ENCODE measurements at places on chromosomes 3 and 15.
A peak's percentile ranks its signal among the peaks of the same experiment; 100 is the strongest.

DNA sequence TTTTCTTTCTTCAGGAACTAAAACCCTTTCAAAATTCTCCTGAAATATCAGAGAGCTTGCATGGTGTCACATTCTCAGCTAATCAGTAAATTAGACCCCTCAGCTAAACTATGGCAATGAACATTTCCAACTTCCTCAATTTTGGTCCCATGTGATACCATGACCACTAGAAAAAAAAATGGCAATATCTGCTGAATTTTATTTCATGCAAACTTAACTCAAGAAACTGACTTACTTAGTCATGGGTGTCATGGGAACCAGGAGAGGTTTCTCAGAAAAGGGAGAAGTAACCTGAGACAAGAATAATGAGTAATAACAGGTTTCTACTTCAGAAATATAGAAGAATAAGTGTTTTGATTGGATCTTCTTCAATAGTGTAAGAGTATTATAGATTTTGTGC is 784.6 kb upstream of the ALCAM start:
- DNase-seq, result no peak

DNA sequence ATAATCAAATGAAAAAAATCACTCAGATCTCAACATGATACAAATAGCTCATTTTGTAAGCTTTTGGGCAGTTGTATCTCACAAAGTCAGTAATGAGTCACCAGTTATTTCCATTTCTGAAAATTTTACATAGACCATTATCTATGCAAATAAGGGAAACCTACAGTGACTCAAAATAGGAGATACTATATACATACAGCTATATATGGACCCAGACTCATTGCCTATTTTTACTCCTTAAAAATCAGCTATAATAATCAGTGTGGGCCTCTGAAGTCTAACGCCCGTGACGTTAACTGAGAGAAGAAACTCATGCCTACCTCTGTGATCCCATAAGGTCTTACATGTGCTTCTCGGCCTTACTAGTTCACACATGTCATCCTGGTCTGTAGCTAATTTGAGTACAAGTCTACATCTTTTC is 31.6 kb downstream of the LRIG1 start:
- no peak for DNase-seq

DNA sequence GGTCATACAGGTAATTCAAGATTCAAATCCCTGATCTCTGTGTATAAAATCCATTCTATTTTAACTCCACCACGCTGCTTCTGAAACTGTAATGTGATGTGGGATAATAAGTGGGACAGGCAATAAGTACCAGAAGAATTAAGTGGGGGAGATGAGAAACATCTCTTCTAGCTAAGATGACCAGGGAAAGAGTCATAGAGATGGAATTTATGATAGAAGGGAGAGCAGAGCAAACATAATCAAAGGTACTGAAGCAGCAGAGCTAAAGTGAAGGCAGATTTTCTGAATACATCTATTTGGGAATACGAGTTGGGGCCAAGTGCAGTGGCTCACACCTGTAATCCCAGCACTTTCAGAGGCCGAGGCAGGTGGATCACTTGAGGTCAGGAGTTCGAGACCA is 4.9 kb downstream of the MRPL47 start:
- no peak for DNase-seq

DNA sequence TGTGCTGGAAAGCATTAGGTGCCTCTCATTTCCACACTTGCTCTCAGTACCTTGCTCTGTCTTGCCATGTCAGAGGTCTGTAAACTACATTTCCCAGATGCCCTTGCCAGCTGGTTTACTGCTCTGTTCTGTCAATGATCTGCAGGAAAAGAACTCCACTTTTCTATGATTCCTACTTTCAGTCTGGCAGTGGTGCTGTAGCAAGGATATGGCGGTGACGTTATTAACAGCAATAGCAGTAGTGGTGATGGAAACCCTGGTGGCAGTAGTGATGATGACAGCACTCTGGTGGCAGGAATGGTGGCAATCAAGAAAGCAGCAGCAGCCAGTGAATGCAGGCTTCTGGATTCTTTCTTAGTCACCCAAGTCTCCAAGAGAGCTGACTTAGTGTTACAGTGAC is 665.2 kb downstream of the DIPK2A start:
- peak; percentile 56 for DNase-seq

- DNase-seq, result peak; percentile 52
These were observed 560.8 kb downstream of the FOXP1 start for GRCh38 chr3:71022551-71023335.

DNA sequence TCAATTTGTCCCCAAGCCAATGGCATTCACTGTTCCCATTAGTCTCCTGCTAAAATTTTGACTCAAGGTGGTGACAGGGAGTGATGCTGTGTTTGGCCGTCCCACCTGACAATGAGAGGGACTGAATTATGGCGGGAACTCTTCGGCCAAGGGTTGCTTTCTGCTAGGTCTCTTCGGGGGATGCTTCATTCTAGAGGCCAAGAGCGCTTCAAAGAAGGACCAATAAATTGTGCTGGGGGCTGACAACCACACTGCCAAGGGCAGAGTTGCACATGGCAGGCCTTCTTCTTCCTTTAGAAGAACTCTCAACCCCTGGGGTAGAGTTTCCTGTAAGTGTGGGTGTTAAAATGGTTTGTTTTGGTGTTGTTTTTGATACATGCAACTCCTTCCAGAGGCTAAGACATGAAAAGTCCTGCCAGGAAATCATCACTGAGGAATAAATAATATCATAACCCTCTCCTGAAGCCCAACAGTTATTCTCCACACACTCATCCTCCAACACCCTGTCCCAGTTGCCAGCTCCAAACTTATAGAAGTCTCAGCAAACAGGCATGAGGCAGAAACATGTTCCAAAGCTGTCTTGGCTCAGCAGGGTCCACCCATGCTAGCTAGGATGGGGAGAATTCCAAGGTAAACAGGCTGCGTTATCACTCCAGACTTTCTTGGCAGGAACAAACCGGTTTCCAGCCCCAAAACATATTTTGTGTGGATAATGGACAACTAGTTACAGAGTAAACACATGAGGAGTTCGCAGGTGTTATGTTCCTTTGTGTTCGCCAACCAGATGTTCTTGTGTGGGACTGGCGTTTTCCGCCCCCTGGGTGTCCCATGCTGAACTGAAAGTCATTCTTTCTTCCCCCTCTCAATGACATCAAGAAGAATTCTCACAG is 396.7 kb upstream of the RGMA start:
- no peak for DNase-seq

GRCh38 chr3:155391551-155391958 is 98.1 kb upstream of the STRIT1 start:
- DNase-seq, result no peak

GRCh38 chr3:64935971-64936370 is 248.2 kb upstream of the ADAMTS9 start:
- no peak for DNase-seq

- no peak for DNase-seq
These were observed 627.6 kb upstream of the TBL1XR1 start for GRCh38 chr3:177824841-177825240.

DNA sequence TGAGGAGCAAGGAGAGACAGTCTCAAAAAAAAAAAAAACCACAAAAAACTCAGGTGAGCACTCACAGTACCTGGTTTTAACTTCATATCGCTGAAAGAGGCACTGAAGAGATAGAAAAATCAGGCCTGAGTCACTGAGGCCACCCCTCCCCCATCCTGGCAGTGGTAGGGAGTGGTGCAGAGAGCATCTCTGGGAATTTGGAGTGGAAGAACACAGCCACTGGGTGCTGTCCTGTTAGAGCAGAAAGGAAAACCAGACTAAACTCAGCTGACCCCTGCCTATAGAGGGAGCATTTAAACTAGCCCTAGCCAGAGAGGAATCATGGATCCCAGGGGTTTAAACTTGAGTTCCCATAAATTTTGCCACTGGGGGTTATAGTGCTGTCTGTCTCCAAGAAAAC is 22.2 kb upstream of the DNAJC13 start:
- DNase-seq, result no peak

DNA sequence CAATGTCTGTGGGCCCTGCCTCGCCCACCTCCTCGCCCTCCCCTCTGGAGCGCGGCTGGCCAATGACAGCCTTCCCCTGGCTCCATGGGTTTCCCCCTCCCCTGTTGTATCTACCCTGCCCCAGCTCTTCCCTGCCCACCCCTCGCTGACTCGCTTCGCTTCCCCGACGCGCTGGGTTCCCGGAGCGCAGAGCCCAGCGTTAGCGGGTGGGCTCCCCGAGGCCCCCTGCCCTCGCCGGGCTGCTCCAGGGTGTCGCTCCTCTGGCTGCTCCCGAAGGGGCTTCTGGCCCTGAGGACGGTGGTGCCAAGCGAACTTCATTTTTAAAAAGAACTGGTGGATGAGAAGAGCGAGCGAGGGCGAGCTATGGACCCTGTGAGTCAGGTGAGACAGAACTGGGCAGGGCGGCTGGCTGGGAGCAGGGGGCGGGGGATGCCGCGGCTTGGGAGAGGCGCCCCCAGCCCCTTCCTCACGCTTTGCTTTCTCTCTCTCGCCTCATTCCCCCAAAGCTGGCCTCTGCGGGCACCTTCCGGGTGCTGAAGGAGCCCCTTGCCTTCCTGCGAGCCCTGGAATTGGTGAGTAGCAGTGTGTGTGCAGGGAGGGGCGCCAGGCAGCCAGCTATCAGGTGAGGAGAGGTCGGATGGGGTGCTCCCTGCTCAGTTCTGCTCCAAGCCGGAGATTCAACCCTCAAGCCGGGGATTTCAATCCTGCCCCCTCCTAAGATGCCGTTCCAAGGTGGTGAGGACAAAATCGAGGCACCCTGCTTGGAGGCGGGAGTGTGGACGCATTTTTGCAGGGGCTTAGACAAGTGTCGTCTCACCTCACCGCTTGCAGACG is at the start of gene SYNPR:
SYNPR (plus strand) TSS at position 138 of the 834 bp plus-strand sequence.
- DNase-seq, result no peak

- no peak for DNase-seq
These were observed 160.2 kb upstream of the LRRN1 start for GRCh38 chr3:3639078-3639477.

- peak; percentile 33 for DNase-seq
These were observed 55.9 kb upstream of the PLCL2 start for GRCh38 chr3:16828815-16829214.

GRCh38 chr15:60039316-60039715 is 35.2 kb downstream of the FOXB1 start:
- no peak for DNase-seq

- no peak for DNase-seq
These were observed 120.9 kb upstream of the PDZRN3 start for GRCh38 chr3:73745526-73746191.

DNA sequence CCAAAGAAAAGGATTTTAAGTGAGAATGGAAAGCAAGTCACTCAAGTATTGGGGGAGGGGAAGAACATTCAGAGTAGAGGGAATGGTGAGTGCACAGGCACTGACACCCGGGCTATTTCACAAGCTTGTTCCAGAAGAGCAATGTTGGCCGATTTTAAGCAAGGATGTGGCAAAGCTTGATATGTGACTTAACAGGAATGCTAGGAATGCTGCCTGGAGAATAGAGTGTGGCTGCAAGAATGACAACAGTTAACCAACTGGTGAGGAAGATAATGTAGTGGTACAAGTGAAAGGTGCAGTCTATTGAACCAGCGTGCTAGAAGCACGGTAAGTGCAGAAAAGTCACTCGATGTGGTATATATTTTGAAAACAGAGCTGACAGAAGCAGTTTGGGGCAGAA is 6.2 kb upstream of the CCDC80 start:
- no peak for DNase-seq

DNA sequence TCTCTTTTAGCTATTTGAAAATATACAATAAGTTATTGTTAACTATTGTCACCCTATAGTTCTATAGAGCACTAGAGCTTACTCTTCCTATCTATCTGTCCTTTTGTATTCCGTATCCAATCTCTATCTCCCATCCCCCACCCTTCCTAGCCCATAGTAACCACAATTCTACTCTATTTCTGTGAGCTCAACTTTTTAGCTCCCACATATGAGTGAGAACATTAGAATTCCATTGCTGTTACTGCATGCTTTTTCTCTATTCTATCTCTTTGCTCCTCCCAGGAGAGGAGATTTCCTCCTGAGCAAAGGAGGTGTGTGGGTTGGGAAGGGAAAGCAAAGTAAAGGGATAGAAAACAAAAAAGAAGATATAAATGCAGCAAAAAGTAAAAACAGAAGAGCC is 105.6 kb upstream of the SLC4A7 start:
- no peak for DNase-seq

DNA sequence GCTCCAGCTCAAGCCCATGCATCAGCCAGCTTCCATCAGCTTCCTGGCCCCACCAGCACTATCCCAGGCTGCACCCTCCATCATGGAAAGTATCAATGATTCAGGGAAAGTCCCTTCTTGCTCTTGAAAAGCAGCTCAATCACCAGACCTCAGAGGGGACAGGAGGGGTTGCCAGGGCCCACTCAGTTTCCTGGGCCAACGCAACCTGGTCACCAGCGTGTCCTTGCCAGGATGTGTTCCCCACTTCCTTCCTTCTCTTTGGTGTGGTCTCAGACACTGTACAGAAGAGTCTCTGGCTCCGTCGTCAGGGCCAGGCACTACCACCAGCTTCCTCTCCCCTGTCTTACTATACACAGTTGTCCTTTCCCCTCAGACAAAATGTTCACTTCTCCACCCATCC is 3.0 kb downstream of the HDC start:
- no peak for DNase-seq

DNA sequence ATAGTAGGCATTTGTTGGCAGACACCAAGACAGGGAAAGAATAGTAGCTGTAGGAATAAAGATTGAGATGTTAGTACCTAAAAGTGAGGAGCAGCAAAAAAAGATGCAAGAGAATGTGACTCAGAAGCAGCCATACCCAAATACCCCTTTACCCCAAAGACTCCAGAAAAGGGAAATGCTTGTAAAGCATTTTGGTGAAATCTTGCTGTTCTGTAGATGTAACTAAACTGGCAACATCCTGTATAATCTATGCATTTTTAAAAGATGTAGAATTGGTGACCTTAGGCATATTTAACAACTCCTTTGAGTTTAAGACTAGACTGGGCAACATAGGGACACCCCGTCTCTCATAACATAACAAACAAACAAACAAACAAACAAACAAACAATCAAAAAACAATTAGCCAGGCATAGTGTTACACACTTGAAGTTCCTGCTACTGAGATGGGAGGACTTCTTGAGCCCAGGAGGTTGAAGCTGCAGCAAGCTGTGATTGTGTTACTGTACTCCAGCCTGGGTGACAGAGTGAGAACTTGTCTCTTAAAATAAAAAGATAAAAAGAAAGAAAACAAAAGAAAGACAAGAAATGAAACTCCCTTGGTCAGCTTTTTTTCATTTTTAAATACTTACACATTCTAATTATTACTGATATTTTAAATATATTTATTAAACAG is 361.5 kb upstream of the KCNH8 start:
- no peak for DNase-seq

GRCh38 chr15:56327721-56328502 is 37.3 kb upstream of the TEX9 start:
- no peak for DNase-seq

- DNase-seq, result peak; percentile 29
These were observed 26.4 kb upstream of the SKIL start for GRCh38 chr3:170331143-170331542.
